ENCODE measurements at places on chromosomes 12 and 14. TPM values are rescaled to one million over a fixed set of nuclear protein-coding genes. Genes with fewer than 3 reads are reported as not detected.

DCAF4 gene
- 38.3 TPM for total RNA-seq

OTX2 gene
- total RNA-seq, result not detected

E2F7 gene
- total RNA-seq, result not detected

PTCSC3 gene
- not detected for total RNA-seq

KLRC3 gene
- not detected for total RNA-seq

KRT80 gene
- 0.26 TPM for total RNA-seq

SERPINA12 gene
- not detected for total RNA-seq

IL26 gene
- not detected for total RNA-seq

VRTN gene
- not detected for total RNA-seq

GPR132 gene
- 0.10 TPM for total RNA-seq

MGP gene
- 32.4 TPM for total RNA-seq

WSB2 gene
- 133 TPM for total RNA-seq

KCNC2 gene
- total RNA-seq, result not detected

WNT1 gene
- not detected for total RNA-seq

EMC9 gene
- total RNA-seq, result 17.4 TPM

LTBP2 gene
- total RNA-seq, result 19.8 TPM

TMEM253 gene
- total RNA-seq, result 0.19 TPM

ZDHHC17 gene
- total RNA-seq, result 20.5 TPM

All from gastrocnemius medialis (tissue), 4 donors.